ENCODE measurements at places on chromosomes 12 and 14. TPM values are rescaled to one million over a fixed set of nuclear protein-coding genes. Genes with fewer than 3 reads are reported as not detected.

AICDA gene
- not detected for total RNA-seq

KRT72 gene
- 0.42 TPM for total RNA-seq

PRKAB1 gene
- total RNA-seq = 15.8 TPM

IL22 gene
- not detected for total RNA-seq

TOGARAM1 gene
- total RNA-seq = 9.9 TPM

NOVA1 gene
- 8.9 TPM for total RNA-seq

RNF34 gene
- 32.1 TPM for total RNA-seq

NEUROD4 gene
- not detected for total RNA-seq

PMCH gene
- not detected for total RNA-seq

AJUBA gene
- total RNA-seq = 98.4 TPM

PTGER2 gene
- total RNA-seq = 2.1 TPM

DNA sequence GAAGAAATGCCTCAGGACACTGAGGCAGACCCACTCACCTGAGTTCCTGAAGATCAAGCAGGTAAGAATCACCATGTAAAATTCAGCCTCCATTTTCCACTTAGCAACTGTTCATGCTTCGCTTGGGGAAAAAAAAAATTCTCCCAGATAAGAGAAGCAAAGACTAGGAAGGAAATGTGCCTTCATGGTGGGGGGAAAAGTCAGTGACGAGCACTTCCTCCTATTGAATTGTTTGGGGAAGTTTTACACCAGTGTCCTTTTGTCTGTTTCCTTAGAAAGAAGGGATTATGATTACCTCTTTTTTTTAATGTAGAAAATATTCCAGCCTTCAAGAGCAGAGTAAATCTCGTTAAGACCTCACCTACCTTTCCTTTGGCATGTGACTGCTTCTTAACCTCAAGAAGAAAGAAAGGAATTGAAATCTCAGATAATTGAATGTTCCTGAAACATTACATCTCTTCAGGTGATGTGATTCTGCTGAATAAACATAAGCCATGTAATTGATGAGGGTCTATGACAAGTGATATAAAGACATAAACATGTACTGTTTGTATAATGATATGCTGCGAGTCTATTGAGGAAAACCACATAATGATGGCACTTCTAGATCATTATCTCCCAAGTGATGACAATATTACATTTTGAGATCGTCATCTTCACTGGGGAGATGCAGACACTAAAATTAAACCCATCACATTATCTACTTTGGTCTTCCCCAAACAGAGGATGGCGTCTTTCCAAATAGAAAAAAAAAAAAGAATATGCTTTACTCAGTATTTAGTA lies at the start of gene PTPRB:
TSS of gene PTPRB (minus strand) at position 127 of the 783 bp plus-strand sequence. CDS start at position 93, 34 bp downstream.
- DNase-seq = no peak

- no peak for DNase-seq
These were observed 76.2 kb downstream of the ARL6IP4 start for GRCh38 chr12:123056709-123057108.

DNA sequence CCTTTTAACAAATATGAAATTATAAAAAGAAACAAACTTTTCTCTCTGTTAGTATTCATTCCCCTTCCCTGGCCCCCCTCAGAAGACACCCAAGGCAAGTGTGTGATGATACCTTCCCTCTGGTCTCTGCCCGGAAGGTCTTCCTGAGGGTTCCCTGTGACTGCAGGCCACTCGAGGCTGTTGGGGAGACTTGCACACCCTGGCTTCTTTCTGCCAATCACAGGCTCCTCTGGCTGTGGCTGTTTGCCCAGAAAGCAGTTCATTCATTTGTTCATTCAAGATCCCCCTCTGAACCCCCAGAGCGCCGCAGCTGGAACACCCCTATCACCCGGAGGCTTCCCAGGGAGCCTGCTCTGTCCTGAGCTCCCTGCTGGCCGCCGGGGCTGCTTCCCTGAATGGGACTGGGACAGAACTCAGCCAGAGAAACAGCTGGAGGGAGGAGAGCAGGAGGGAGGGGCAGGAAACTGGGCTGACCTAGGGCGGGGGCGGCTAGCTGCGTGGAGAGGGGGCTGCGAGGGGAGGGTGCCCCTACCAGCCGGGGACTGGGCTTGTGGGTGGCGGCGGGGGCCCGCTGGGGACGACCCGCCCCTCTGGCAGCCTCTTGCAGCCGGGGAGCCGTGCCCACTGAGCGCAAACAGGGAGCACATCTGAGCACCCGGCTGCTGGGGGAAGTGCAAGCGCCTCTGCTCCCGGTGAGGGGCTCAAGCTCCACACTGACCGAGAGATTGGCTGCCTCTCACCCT lies at the start of gene CMKLR1:
TSS of gene CMKLR1 (minus strand) at position 397 of the 743 bp plus-strand sequence. CDS start 45,720 bp downstream, outside the sequence.
- peak; percentile 32 for DNase-seq

DNA sequence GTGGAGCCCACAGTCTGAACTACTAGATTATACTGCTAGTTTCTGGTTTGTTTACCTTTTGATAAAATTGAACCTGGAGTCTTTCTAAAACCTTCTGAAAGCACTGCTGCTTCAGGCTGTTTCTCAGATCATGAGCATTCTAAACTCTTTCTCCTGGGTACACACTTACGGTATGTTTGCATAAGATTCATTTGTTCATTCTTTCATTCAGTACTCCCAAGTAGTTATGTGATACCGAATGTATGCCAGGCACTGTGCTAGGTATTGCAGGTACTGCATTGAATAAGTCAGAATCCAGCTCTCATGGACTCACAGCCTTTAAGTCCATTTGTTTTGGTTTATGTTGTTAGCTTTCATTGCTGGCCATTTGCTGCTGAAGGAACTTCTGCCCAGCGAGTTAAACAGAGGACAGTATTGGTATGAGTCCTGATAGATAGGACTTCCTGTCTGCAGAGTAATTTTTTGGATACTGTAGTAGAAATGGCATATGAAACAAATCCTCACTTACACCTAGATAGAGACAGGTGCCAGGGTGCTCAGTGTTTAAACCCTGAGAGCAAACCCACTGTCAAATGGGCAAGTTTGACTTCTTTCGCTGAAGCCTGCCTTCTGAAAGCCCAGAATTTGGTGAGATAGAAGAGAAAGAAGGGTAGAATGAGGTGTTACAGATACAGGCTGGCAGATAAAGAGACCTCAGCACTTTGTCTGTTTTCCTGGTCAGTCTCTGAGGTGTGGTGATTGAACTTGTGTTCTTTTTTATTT lies 2.1 kb downstream of the SUSD6 start:
- DNase-seq = no peak

- no peak for DNase-seq
These were observed 4.5 kb downstream of the MYL6 start for GRCh38 chr12:56162468-56163290.

GRCh38 chr14:42407153-42407552 lies 800.5 kb downstream of the LRFN5 start:
- DNase-seq = no peak

DNA sequence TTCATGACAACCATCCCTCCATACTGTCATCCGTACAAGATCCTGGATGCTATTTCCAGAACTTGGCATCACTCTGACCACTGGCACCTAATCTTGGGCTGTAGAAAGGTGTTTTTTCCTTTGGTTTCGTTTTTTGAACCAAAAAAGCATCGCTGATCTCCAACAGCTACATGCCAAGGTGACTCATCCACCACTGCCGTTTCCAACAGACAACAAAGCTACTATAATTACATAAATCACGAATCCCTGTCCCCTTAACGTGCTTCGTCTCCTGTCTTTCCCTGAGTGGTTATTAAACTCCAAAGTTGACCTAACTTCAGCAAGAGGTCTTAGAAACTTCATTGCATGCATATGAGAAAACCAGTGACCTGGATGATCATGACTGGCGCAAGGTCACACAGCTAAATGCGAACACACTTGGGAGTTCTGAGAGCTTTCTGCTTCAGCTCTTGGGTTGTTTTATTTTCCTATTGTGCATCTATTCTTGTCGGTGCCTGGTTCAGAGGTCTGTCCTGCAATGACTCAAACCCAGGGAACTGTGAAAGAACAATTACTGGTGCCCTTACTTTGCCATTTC lies 99.9 kb downstream of the PPM1H start:
- DNase-seq = no peak

DNA sequence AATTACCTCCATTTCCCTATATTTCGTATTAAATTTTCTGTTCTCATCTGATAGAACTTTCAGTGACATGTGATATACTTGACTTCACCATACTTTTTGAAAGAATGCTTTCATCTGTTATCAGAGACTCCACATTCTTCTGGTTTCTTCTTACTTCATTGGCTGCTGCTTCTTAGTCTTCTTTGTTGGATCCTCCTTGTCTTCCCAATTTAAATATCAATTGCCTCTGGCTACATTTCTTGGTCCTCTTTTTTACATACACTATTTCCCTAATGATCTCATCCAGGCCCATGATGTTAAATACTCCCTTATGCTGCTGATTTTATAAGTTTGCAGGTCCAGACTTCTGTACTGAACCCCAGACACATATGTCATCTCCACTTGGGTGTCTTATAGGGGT lies 22.0 kb downstream of the OR5AU1 start:
- DNase-seq = no peak

GRCh38 chr12:5807514-5808219 lies 137.4 kb downstream of the ANO2 start:
- no peak for DNase-seq

GRCh38 chr14:54425068-54425467 lies 16.1 kb downstream of the CNIH1 start:
- no peak for DNase-seq

- DNase-seq = no peak
These were observed 74.3 kb upstream of the CPM start for GRCh38 chr12:69007101-69007854.

DNA sequence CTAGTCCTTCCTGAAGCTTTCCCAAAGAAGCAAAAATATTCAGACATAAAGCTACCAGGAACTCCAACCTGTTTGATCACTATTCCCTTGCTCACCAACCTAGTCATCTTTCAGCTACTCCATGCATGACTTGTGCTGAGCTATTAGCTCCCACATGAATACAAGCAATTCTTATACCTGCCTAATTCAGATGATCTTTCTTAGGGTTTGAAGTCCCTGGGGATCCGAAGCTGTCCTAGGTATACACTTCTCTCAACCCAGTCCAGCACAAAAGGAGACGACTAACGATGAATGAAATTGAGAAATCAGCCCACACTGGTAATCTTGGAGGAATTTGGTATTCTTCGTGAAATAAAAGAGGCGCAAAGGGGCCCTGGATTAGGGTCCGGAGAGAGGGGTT lies 631 bp upstream of the PTGR2 start:
- DNase-seq = no peak

DNA sequence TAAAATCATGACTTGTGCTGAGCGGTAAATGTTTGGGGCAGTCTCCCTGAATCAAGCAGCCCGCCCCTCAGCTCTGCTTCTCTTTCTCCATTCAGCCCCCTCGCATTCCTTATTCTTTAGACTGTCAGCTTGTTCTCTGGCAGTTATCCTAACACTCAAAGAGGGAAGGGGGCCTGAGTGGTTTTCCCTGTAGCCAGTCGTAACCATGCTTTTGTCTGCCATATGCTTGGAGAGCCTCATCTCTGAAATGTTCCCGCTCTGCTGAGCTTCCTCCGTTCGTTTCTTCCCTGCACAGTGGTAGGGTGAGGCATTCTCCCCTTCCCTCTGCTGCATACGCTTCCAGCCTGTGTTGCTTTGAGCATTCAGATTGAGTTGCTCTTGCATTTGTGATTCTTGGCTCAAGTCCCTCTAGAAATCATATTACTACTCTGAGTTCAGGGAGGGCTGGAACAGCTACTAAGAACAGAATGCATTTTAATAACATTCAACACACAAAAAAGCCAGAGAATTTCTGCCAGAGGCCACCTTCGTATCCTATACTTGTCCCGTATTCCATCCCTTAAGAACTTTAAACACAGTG lies 119.7 kb downstream of the FBXL14 start:
- DNase-seq = no peak

GRCh38 chr14:20969336-20969735 lies 14.0 kb downstream of the RNASE2 start:
- DNase-seq = no peak

DNA sequence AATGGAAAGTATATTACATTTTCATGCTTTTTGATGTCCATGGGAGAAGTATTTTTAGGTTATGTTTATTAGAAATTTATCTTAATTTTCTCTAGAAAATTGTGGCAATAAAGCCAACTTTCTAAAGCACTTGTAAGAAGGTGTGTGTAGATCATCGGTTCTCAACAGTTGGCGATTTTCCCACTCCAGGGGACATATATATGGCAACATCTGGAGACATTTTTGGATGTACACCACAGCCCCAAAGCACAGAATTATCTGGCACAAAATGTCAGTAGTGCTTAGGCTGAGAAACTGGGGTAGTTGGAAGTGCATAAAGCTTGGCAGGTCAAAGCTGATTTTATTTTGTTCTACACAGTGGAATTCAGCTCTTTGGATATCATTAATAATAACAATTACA lies 86.9 kb downstream of the FLRT2 start:
- no peak for DNase-seq

GRCh38 chr14:96739200-96739910 lies 57.8 kb upstream of the VRK1 start:
- DNase-seq = no peak

DNA sequence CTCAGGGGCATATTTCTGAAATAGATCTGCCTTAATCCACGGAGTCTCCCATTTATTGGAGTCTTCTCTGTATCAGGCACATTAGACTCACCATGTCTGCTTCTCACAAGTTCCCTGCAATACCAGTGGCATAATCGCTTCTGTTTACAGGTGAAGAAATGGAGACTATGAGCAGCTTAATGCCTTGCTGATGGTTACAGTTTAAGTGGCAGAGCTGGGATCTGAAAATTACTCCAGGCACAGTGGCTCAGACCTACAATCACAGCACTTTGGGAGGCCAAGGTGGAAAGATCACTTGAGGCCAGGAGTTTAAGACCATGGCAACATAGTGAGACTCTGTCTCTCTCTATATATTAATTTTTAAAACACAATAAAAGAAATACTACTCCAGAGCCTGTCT lies 7.3 kb upstream of the RIC8B start:
- DNase-seq = no peak

DNA sequence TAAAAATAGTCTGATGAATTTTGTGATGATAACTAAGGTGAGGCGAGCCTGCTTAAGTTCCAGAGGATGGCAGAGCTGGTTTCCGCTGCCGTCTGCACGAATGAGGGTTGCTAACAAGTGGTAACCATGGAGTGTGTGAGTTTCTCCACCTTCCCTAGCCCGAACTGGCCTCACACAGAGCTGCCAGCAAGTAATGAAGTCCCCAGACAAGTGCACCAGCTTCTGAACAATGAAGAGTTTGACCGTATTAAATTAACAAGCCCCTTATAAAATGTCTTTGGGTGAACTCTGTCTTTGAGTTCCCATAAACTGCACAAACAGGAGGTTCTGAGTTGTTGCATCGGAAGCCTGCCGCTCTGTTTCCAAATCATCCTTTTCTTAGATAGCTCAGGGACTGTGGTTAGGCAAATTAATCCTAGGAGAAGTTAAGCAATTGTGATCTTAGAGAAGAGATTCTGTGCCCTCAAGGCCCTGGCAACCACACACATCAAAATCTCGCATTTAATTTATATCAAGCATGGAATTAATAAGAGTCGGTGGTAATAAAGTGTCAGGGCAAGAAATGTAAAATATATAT lies 274.1 kb upstream of the DAAM1 start:
- no peak for DNase-seq

GRCh38 chr14:34322940-34323418 lies 139.1 kb downstream of the SPTSSA start:
- no peak for DNase-seq

- DNase-seq = peak; percentile 18
These were observed 74.2 kb downstream of the FZD10 start for GRCh38 chr12:130236446-130236845.

- DNase-seq = no peak
These were observed 23.8 kb downstream of the PXN start for GRCh38 chr12:120241561-120242274.

GRCh38 chr12:46661110-46661845 lies 164.5 kb downstream of the SLC38A4 start:
- DNase-seq = peak; percentile 42

GRCh38 chr12:92063641-92064040 lies 82.0 kb downstream of the BTG1 start:
- DNase-seq = no peak

GRCh38 chr14:77275601-77276017 lies 4.6 kb upstream of the NGB start:
- no peak for DNase-seq
